ENCODE measurements at places on chromosomes 3 and 15.

DNA sequence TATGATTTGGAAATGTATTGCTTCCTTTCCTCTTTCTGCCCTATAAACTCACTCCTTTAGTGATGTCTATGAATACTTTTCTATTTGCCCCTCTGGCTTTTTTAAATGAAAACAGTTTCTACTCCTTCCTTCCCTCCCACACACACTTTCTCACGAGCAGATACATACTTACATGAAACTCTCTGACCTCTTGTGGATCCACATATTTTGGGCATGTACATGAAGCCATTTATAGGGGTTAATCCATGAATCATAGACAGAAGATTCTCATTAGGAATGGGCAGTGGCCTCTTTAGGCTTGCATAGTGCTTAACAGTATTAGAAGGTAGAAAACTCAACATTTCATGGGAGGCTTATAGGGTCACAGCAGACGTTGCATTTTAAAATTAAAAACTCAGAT lies 24.8 kb downstream of the ANAPC13 start:
- DNase-seq: peak; percentile 84

- no peak for DNase-seq
Observed at GRCh38 chr3:72282918-72283317, 498.0 kb upstream of the PROK2 start.

DNA sequence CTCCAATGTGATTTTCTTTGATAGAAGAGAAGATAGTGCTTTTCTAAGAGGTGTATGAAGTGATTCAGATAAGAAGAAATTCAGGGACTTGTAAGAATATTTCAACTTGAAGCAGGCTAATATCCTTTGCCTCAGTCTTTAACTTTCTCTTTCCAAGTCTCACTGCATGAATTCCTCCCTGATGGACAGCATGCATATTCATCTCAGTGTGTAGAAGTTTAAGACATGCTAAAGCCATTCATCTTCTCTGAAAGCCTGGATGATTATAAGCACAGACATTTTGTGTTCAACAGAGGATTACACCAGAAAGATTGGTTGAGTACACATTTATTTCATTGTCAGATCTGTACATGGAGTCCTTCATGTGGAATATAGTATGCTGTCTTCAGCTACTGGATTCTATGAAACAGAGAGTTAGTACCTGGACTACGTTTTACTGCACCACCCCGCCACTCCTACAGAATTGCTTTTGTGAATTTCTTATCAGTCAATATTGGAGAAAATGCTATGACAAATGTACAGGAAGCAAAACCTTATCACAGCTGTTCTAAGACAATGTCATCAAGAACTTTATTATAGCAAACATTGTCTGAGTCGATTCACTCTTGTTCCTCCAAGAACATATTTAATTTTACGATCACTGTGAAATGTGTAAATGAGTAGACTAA lies 1346.1 kb downstream of the OTOL1 start:
- DNase-seq: no peak

DNA sequence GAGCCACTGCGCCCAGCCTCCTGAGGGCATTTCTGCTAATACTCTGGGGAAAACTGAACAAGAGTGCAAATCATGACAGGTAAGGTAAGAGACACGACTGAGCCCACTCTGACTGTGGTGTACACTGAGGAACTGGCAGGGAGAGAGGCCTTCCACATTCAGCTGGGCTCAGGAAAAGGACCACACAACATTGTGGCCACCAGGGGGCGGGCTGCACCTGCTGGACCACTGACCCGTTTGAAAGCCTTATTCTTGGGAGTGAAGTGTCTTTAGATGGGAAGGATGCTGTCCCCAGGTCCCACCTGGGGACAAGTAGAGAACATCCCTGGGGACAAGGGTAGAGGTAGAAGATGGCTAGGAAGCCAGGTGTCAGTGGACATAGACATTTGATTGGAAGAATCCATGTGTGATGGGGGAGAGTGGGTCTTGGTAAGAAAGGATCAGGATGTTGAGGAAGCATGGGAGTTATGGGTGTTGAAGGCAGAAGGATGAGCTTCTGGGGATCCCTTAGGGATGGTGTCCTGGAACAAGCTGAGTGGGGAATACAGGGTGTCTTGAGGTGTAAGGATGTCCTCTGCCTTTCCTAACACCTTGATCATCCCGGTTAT lies 6.2 kb upstream of the CTDSPL start:
- DNase-seq: peak; percentile 76

DNA sequence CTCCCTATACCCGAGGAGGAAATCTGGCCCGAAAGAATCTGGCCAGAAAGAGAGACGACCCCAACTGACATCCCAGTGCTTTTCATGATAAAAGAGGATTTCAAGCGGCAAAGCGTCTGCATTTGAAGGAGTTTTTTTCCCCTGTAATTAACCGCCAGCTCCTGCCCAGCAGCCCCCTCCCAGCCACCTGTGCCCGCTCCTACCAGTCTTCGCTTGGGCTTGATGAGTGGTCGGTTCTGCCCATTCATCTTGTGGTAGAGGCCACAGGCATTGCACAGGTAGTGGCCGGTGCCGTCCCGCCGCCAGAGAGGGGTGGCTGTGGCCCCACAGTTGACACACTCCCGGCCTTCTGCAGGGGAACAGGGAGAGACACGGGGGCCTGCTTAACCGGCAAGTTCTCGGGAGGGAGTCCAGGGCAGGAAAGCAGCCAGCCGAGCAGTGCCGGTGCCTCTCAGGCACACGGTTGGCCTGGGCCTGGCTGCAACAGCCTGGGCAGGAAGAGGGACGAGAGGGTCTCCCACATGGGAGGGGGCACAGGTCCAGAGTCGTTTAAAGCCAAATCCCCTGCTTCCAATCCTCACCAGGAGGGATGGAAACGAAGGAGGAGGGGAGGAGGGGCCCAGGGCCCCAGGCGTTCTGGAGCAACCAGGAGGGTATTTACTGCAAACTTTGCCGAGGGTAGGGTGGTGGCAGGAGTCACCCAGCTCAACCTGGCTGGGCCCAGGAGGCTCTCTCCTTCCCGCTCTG lies 9.2 kb downstream of the GATA2 start:
- DNase-seq: no peak

GRCh38 chr3:110969229-110970211 lies 102.1 kb upstream of the NECTIN3 start:
- DNase-seq: no peak

DNA sequence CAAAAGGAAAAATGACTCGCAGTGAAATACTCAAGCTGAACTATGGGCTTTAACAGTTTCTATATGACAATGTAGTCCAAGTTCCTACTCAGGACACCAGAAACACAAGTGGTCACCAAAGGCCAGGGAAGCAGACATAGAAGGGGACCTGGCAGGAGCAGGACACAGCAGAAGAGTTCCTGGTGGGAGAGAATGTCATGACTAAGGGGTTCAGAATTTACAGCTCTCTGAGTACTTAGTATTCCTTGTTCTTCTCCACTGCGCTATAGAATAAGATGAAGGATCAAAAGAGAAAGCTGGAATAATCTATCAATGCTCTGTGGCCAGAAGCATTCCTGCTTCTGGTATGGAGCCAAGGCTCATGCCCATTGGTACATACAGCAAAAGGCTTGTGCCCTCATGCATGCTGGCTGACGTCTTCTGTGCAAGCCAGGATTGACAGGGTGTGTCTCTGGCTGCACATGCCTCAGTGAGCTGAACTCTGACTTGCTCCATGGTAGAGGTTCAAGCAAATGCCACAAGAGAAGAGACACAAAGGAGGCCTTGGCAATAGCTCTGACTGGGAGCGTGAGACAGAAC lies 128.7 kb upstream of the SLC2A2 start:
- DNase-seq: no peak

- no peak for DNase-seq
Observed at GRCh38 chr15:39406485-39406884, 174.4 kb upstream of the THBS1 start.

- DNase-seq: no peak
Observed at GRCh38 chr3:33194303-33194702, 24.3 kb downstream of the SUSD5 start.

DNA sequence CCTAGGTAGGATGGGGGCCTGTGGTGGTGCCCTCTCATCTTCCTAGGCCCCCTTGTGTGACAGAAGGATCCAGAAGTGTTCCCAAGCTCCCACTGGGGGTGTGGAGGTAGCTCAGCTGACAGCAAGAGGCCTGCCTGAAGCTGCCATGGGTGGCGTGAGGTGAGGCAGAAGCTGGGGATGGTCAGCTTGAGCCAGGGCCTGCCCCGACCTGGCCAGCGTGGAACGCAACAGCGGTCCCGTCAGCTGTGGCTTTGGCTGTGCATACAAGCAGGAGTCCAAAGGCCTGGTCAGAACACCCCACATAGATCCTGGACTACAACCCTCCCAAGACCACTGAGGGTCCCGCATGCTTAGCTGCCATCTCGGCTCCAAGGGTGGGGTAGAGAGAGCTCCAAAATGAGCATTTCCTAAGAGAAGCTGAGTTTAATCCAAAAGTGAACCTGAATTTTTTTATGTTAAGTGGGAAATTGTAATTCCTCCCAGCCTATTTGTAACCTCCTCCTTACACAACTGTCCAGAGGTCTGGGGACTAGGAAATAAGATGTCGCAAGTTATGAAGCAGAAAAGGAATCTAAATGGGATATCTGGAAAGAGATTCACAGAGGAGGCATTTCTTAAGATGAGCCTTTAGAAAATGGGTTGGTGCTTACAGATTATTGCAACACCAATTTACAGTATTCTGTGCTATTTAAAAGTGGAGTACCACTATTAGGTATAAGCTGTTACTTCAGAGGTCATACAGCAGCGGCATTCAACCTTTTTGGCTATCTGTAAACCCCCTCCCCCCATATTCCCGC lies 9.9 kb upstream of the PLA2G4D start:
- peak; percentile 27 for DNase-seq

- DNase-seq: no peak
Observed at GRCh38 chr15:88031461-88031860, 225.1 kb downstream of the NTRK3 start.

- no peak for DNase-seq
Observed at GRCh38 chr15:78978601-78979179, 33.8 kb upstream of the CTSH start.

DNA sequence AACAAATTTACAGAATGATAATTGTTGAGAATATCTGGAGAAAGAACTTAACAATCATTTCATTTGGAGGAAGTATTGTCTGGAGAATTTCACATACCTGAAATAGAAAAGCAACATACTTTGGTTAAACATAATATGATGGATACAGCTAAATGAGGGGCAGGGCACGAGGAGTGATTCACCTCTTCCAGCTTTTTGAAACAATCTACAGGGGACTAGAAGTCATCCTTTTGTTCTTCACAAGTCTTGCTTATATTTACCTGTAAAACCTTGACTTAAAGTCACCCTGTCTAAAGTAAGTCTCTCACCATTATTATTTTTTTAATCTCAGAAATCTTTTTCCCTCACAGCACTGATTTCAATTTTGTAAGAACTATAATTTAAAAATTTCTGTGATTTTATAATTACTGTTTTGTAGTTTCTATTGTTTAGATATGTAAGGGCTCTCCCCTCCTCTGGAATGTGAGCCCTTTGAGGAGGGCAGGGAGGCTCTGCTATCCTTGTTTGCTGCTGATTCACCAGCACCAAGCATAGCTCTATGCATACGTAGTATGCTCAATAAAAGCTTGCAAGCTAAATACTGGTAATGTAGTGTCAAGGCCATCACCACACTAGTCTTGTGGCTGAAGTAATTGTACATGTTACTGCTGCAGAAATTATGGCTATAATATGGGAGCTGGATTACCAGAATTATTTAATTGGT lies 193.9 kb upstream of the THRB start:
- DNase-seq: no peak

DNA sequence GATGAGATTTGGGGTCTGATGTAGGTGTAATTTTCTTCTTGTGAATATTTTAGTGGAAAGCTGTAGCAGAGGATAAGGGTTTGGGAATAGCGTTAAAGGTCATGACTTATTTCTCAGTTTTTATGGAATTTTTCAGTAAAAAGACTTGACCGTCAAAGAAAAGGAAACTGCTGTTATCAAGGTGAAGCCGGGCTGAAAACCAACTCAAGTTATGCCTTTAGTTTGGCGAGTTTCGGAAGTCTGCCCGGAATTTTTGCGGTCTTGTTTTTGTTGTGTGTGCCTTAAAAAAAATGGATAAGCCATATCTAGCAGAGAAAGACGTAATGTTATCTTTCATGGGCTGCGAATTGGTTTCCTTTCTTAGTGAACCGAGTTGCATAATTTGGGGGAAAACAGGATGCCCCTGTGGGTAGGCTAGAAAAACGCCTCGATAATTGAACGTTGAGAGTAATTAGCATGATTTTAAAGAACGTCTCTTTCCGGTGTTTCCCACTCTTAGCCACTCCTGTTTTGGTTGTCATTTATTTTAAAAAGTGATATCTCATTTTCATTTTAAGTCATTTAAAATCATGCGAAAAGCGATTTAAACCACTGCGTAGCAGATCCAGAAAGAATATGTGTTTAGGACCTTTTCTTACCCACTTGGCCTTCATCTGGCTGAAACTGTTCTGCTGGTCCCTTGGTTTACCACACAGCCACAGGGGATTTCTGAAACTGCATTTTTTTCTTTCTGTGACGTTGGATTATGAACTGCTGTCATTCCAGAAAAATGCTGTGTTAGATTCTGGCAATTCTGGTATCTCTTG lies 1.1 kb downstream of the NFKBIZ start:
- peak; percentile 86 for DNase-seq

DNA sequence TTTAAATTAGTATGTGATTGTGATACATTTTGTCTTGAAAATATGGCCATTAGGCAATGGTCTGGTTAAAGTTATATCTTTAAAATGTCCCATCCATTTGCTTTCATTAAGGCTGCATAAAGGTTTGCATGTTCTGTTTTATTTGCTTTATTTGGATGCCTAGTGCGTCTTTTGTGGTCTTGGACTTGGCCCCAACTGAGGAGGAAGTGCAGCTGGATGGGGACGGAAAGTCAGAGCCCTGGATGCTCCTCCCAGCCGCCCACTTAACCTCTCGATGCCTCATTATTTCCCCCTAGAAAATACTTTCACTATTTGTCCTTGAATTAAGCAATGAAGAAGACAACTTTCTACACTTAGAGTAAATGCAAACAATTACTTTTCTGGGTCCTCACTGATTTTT lies 898.2 kb downstream of the MCTP2 start:
- no peak for DNase-seq

GRCh38 chr15:52085299-52085698 lies 27.3 kb downstream of the BCL2L10 start:
- no peak for DNase-seq

- peak; percentile 4 for DNase-seq
Observed at GRCh38 chr15:60674704-60675395, 195.9 kb upstream of the ICE2 start.

- peak; percentile 71 for DNase-seq
Observed at GRCh38 chr3:5226783-5227182, 39.3 kb downstream of the EDEM1 start.

- no peak for DNase-seq
Observed at GRCh38 chr3:7565574-7565973, 704.7 kb downstream of the GRM7 start.

All from fibroblast of the aortic adventitia (primary cell).